ENCODE measurements at places on chromosomes 4 and X. TPM values are rescaled to one million over a fixed set of nuclear protein-coding genes. Genes with fewer than 3 reads are reported as not detected.

GRCh38 chrX:2642146-2642545 is 48.9 kb upstream of the CD99 start:
- DNase-seq, result no peak

- no peak for DNase-seq
Measured at GRCh38 chr4:152148057-152148456, 387.2 kb upstream of the GATB start.

DNA sequence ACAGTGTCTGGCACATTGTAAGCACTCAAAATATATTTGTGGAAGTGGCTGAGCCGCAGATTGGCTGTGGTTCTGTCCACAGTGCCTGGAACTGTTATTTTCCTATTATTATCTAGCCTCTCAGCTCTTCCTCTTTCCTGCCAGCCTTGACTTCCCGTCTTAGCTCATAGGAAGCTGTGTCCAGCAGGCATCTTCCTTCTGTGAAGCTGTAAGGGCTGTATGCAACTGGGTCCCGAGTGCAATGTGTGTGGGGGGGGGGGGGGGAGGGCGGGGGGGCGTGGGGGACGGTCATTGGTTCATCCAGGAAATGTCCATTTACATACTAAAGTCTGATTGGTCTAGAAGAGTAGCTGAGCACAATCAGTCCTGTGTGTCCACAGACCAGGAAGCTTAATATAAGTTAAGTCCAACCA is 210.7 kb downstream of the PDGFRA start:
- no peak for DNase-seq

Gene MAEA
- 62.7 TPM for polyA plus RNA-seq

GRCh38 chr4:56211202-56211601 is 176.1 kb downstream of the AASDH start:
- no peak for DNase-seq

GRCh38 chr4:77619408-77619807 is 13.8 kb downstream of the CXCL13 start:
- DNase-seq, result no peak

Gene UGT8
- polyA plus RNA-seq, result 60.2 TPM

- no peak for DNase-seq
Measured at GRCh38 chr4:15683143-15683495, 1.5 kb downstream of the FAM200B start.

Gene HERC5
- polyA plus RNA-seq, result 6.0 TPM
